ENCODE measurements at places on chromosomes 5 and 9.

DNA sequence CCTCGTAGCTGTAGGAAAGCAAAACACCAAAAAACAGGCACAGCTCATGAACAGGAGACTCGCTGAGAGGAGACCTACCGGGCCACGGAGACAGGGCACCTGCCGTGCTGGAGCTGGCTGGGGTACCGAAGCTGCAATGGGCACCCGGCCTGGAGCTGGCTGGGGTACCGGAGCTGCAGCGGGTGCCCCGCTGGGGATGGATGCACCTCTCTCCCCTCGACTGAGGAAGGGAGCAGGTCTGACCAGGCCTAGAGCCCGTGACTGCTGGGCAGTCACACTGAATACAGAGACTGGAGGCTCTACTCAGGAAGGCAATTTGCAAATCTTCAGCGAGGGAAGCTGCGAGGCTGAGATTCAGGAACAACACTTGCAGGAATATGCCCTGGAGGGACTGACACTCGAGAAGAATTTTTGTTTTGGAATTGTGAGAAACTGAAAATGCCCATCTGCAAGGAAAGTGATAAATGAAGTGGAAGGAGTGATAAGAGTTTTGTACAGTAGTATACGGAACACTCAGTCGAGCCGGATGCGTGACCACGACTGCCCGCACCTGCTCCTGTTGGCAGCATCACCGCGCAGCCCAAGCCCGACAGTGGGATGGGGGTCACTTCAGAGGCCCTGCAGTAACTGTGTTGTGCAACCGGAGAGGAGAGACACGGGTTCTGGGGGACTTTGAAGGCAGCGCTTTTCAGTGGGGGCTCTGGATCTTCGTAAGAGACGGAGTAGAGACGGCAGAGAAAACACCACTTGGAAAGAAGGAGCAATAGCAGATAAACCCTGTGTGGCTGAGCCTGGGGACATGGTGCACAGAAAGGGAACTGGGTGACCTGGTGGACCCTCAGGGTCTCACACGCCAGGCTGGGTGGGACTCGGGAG is 27.9 kb upstream of the LPCAT1 start:
- no peak for DNase-seq

GRCh38 chr5:97797994-97798451 is 615.0 kb upstream of the RIOK2 start:
- DNase-seq: no peak

- DNase-seq: no peak
These were observed 37.7 kb downstream of the ASS1 start for GRCh38 chr9:130482463-130482862.

GRCh38 chr5:4203146-4203545 is 607.5 kb downstream of the IRX1 start:
- DNase-seq: no peak

- DNase-seq: no peak
These were observed 45.6 kb upstream of the SLC44A1 start for GRCh38 chr9:105198865-105199264.

DNA sequence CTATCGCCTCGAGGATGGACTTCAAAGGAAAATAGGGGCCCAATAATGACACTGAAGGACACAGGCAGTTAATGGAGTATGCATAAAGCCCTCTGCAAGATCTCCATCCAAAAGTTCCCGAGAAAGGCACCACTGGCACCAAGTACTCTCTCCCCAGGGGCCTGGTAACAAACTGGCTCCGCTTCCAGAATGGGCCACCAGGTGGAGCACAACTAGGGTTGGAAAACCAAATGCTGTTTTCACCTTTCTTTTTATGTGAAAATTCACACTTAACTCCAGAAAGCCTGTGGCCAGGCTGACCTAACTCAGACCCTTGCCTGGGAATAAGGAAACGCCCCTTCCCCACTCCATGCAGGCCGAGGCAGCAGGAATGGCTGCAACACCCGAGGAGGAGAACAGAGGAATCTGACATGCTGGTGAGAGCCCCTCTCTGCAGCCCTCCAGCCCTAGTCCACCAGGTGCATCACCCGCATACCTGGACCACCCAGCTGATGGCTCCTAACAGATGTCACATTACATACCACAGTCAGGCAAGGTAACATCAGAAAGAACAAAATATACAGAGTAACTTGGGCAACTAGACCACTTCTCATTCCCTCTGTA is 42.8 kb downstream of the CAMSAP1 start:
- DNase-seq: peak; percentile 18

DNA sequence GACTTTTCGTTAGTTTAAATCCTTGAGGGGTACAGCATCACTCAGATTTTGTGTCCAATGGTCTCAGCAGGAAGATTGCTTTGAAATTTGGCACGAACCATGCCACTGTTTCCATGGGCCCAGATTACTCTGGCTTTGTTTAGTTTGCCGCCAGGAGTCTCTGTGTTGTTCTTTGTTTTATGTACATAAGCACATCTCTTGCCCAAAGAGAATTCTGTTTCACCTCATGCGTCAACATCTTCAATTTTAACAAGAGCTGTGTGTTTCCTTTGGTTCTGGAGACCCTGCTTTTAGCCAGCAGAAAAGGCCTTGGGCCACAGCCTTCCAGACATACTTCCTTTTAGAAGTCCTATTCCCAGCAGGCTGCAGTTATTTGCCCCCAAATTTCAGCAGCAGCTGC is 62.4 kb downstream of the TNPO1 start:
- DNase-seq: no peak

DNA sequence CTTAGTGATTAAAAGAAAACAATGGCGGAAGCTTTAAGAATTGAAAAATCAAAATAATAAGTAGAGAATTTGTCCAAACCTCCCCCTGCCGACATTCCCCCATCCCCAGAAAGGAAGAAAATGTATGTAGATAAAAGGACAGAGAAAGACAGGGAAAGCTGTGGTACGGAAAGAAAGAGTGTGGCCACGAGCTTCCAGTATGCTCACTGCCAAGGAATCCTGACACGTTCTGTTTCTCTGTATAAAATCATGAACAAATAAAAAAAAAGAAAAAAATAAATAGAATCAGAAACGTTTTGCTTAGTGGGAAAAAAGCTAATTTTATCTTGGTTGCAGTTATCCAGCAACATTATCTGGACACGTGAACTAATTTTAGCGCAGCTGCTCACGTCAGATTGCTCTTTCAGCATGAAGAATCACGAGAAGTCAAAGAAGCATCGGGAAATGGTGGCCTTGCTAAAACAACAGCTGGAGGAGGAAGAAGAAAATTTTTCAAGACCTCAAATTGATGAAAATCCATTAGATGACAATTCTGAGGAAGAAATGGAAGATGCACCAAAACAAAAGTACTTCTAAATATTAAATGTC is 15.2 kb downstream of the DNAJC21 start:
- DNase-seq: no peak

GRCh38 chr5:53066088-53066487 is 43.5 kb downstream of the MOCS2 start:
- DNase-seq: no peak

GRCh38 chr9:124256517-124257069 is 1.2 kb upstream of the NEK6 start:
- DNase-seq: peak; percentile 87

GRCh38 chr5:133824661-133825254 is 143.7 kb downstream of the C5orf15 start:
- no peak for DNase-seq
